NCI-H1417 treated with DMSO at 0.1 percent for 48 hours (cell line): ENCODE measurements at places on chromosomes 3 and 15.

DNA sequence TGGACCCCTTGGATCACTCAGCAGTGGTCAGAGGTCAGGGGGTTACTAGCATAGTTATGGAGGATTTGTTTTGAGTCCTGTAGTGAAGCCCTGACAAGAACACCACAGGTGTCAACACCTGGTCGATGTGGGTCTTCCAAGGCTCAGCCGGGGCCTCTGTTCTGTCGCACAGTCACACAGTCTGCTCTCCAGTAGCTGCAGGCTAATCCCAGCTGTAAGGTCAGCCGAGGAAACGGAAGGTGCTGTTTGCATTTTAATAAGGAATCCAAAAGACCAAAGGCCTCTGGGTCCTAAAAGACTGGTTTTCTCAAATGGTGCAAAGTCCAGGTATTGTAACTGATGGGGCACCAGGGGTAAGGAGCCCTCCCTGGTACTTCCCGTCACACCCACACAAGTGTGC, 71.7 kb downstream of the RPLP1 start:
- no peak for DNase-seq

DNA sequence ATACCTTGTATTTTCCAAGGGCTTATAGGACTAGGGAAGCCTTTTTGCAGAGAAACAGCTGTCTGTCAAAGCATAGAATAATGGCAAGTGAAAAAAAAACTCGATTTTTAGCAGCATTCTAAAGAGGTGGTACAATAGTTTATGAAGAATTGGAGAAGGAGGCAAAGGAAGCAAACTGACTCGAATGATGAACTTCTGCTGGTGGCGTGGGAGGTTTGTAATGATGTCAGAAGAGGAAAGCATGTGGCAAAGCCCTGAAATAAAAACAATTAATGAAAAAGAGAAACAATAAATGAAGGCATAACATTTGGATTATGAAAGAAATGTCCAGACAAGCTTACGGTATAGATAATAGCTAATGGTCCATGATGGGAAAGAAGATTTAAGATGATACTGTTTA, 77.5 kb downstream of the RARB start:
- no peak for DNase-seq

- DNase-seq: no peak
These were observed 31.9 kb downstream of the ZNF710 start for GRCh38 chr15:90033006-90033405.

- no peak for DNase-seq
These were observed 187.2 kb downstream of the SHQ1 start for GRCh38 chr3:72661115-72661457.
